ENCODE measurements at places on chromosomes 6 and 20.
A peak's percentile ranks its signal among the peaks of the same experiment; 100 is the strongest.

DNA sequence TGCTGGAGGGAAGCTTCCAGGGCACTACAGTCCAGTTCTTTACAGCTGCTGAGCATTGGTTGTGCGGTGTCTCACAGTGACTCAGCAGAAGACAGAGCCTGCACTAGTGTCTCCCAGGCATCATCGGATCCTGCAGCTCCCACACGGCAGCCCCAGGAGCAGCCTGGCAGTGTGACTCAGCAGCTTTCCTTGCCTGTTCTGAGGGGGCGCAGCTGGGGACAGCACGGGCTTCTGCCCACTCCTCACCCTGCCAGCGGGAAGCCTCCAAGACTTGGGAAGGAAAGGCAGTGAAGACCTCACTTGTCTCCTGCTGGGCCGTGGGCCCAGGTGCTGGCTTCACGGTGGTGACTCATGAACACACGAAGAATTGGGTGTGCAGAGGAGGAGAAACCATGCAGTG, 165.4 kb downstream of the SYNDIG1 start:
- DNase-seq: no peak

- DNase-seq: no peak
Observed at GRCh38 chr6:100420711-100421110, 44.0 kb downstream of the SIM1 start.

DNA sequence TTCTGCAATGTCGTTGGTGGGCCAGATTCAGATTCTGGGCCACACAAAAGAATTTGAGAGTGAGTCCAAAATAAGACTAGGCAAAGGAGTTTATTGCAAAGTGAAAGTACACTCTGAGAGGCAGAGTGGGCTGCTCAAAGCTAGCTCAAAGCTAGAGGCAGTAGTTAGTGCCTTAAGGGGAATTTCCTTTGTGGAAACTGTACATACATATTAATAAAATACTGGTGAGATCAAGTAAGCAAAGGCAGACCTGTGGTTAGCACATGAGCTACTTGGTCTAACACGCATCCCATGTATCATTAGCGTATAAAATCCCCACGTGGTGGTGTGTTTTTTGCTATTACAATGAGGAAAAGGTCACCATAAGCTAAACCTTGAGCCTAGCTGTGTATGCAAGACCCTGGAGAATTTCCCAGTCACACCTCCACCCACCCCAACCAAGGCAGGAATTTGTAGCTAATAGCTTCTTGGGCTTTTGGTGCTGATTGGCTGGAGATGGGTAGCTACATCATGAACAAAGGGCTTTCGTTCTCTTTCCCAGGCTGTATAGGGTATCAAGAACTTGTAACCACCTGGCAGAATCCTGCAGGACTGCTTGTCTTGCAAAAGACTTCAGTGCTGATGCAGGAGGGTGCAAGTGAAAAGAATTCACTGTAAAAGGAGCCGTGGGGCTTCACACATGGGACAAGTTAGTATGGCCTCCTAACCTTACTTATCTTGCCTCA, 14.7 kb upstream of the TRIM26 start:
- no peak for DNase-seq

- DNase-seq: no peak
Observed at GRCh38 chr6:151004383-151005024, 139.0 kb downstream of the MTHFD1L start.

GRCh38 chr20:44407402-44408184, 52.1 kb downstream of the HNF4A start:
- DNase-seq: no peak

GRCh38 chr6:88238065-88238464, 71.9 kb upstream of the CNR1 start:
- peak; percentile 4 for DNase-seq

DNA sequence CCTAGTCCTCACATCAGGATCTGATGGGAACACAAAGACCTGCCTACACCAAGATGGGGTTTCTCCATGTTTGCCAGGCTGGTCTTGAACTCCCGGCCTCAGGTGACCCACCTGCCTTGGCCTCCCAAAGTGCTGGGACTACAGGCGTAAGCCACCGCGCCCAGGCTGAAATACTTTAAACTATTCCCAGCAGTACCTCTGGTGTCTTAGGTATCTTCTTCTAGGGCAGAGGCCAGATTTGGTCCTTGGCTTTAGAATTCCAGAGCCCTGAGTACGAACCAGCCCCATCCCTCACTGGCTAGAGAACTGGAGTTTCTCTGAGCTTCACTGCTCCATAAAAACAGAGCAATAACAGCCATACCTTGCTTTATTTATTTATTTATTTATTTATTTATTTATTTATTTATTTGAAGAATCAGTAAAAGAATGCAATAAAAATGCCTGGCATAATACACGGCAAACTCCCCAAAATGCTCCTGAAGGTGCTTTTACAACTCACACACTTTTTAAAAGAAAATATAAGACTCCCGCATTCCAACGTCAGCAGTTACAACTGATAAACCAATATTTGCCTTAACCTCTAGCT, 312.1 kb downstream of the TFAP2C start:
- DNase-seq: no peak

GRCh38 chr6:44132476-44132875, 5.1 kb downstream of the TMEM63B start:
- no peak for DNase-seq

GRCh38 chr6:131116755-131117360, 18.4 kb upstream of the AKAP7 start:
- DNase-seq: no peak

GRCh38 chr20:40639676-40640355, 49.2 kb downstream of the MAFB start:
- no peak for DNase-seq

DNA sequence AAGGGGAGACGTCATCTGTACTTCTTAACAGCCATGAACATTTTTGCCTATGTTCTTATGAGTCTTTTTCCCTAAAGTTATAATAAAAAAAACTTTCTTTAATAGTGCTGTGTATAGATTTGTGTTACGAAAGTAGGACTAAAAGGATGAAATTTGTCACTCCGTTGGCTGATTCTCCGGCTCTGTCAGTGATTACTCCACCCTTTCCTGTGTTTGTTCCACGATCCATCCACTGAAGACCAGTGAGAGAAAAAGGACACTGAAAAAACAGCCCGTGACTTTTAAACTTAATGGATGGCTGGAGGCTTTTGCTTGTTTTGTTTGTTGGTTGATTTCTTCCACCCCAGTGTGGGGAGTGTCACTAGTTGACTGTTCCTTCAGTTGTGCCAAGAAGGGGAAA, 232.0 kb upstream of the NOX3 start:
- DNase-seq: no peak

DNA sequence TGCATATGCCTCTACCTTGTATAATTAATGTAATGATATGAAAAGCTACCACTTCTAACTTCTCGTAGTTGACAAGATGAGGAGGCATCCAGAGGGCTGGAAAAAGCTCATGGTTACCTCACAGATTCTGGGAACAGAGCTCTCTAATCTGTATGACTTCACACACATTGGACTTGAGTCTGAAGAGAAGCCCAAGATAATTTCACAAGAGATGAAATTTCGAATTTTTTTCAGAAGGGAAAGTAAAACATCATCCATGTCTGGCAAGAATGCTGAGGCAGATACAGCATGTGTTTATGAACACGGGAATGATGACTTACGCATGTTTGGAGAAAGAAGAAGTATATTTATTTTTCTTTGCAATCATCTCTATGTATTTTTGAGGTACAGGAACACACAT, 141.8 kb upstream of the TENT5A start:
- no peak for DNase-seq

DNA sequence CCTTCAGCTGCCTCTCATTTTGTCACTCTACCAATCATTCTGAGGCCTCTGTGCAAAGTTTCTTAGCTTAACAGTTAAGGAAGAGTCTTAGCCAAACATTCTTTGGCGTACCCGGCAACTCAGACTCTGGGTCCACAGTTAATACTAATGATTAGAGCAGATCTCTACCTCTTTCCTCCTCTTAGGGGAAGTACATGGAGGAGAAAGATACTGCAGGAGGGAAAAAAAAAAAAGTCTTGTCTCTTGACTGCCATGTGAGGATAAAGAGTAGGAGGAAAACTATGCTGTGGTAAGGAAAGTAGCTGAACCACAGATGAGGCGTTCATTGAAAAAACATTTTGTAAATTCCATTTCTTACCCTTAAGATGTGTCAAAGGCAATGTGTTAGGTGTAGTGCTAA, 44.0 kb upstream of the MARCKS start:
- DNase-seq: no peak

DNA sequence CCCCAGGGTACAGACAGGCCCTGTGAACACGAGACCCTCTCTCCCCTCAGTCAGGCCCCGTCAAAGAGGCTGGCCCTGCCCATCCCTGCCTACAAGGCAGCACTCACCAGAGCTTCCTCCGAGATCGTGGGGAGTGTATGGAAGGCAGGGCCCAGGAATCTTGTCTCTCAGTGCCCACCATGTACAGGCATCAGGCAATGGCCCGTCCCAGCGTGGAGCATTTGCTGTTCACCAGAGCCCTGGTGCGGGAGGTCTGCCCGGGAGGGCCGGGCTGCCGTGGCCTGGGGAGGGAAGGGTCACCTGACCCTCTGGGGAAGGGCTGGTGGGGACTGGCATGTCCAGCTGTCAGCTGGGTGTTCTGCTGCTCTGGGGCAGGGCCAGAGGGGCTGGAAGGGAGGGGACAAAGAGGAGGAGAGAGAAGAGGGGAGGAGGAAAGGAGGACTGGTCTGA, at the start of gene IP6K3:
IP6K3 (minus strand) TSS at position 255 of the 450 bp plus-strand sequence. CDS start 11,429 bp downstream, outside the sequence.
- no peak for DNase-seq

GRCh38 chr20:18904192-18904591, 90.6 kb downstream of the SCP2D1 start:
- DNase-seq: no peak

- DNase-seq: no peak
Observed at GRCh38 chr6:83311231-83311630, 118.1 kb downstream of the RWDD2A start.

GRCh38 chr6:127951172-127951917, 50.5 kb upstream of the THEMIS start:
- peak; percentile 39 for DNase-seq

DNA sequence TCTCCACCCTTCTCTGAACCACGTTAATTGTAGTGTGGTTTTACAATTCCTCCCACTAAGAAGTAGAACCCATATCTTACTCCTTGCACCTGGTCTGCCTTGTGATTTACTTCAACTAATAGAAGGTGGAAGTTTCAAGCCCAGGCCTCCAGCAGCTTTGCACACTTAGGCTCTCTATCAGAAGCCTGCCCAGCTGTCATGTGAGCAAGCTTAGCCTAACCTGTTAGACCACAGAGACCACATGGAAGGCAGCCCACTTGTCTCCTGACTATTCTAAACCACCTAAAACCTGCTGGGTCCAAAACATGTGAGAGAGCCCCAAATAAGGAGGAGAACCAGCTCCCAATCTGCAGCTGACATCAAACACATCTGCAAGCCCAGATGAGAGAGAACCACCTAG, 127.6 kb upstream of the BTBD3 start:
- no peak for DNase-seq

DNA sequence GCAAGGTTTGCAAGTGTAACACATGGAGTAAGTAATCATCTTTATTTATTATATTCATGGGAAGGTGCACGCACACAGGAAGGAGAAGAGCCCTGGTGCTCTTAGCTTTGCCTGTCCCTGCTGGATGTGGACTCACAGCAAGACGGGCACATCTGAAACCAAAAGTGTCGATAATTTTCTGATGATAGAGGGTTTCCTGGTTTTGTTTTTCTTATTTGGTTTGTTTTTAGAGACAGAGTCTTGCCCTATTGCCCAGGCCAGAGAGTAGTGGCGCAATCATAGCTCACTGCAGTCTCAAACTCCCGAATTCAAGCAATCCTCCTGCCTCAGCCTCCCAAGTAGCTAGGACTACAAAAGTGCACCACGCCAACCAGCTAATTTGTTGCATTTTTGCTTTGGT, 7.8 kb upstream of the KHDC1L start:
- DNase-seq: no peak

- no peak for DNase-seq
Observed at GRCh38 chr6:142045380-142046278, 87.1 kb upstream of the GJE1 start.

- no peak for DNase-seq
Observed at GRCh38 chr6:28880894-28881780, 42.6 kb downstream of the TRIM27 start.

DNA sequence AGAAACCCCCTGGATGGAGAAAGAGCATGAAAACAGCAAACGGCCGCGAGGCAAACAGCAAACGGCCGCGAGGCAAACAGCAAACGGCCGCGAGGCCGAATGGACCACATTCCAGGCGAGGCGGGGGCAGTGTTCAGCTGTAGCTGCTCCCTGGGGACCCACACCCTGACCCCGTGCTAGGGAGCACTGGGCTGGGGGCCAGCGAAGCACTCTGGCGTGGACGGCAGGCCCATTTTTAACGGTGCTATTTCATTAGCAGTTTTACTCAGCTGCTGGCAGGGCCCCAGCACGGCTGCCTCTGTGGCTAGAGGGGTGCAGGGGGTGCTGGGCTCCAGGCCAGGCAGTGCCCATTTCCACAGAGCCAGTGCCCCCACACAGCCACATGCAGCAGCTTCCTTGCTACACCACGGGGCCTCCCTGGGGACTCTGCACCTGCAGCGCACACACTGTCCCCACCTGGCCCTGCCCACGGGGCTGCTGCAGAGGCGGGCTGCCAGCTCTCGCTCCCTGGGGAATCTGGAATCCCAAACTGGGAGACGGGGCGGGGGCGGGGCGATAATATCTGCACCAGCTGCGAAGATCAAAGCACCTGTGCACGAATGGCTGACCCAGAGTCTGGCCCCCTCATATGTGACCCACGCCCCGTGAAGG, 35.6 kb upstream of the SLCO4A1 start:
- no peak for DNase-seq

- no peak for DNase-seq
Observed at GRCh38 chr6:22150368-22151035, 146.3 kb downstream of the PRL start.

- no peak for DNase-seq
Observed at GRCh38 chr6:53583451-53583850, 38.5 kb upstream of the GCLC start.

- no peak for DNase-seq
Observed at GRCh38 chr6:139644821-139645220, 270.4 kb upstream of the CITED2 start.

DNA sequence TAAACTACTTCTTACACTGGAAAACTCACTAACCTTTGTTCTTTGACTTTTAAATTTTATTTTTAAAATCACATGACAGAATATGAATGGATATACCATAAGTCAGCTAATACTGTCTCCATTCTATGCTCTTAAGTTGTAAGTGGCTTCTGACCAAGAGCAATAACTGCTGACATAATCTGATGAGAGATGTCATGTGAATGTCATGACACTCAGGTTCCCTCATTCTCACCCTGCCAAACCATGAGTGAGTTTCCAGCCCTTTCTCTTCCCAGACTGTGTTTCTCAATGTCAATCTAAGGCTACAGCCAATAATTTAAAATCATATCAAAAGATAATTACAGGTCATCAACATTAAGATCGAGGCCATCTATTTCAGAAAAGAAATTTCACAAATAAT, 39.7 kb downstream of the KIF16B start:
- DNase-seq: no peak

DNA sequence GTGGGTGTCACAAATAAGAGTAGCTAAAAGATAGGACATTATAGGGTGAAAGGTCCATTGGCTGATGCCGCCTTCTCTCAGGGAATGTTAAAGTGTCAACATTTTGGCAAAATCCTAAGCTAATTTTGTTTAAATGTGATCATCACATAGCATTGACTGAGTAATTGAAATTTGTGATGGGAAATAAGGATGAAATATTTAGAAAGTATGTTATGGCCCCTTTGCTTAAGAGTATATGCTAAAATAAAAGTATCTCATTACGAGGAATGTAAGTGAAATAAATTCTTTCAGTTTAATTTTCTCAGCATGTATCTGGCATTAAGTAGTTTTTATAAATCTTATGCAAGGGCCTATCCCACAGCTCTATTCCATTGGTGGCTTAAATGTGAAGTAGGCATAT, 229.2 kb downstream of the PRL start:
- no peak for DNase-seq

Measured in GM18507 (cell line).